T47D (cell line): ENCODE measurements at places on chromosomes 4 and X.
A peak's percentile ranks its signal among the peaks of the same experiment; 100 is the strongest.

GRCh38 chrX:46841346-46841745, 4.5 kb downstream of the RP2 start:
- DNase-seq: no peak

DNA sequence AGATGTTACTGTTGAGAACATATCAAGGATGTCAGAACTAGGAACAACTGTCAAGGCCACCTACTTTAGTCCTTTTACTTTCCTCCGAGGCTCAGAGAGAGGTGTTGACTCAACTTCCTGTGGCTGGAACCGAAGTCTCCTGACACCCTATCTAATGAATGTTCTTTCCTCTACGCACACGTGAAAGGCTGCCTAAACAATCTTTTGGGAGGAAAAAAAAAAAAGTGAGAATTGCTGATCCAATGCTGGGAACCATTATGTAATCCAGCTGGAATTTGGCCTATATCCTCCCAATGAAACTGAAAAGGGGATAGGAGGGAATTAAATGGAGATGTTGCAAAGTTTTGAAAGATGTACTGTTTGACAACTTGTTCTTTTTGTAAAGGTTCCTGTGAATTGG, 8.3 kb upstream of the MAP7D3 start:
- DNase-seq: no peak

DNA sequence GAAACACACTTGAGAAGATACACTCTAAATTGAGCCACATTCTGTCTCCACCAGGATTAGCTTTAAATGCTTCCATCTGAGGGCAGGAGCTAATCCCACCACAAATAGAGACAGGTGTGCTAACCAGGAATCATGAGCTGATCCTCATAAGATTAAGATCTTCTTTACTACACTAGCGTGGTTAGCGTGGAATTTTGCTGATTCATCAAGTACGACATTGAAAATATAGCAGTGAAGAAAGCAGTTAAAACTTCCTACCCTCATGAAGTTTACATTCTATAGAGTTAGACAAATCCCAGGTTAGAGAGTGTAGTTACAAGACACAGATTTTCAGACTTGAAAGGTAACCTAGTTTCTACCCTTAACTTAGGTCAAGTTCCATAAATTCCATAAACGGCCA, 5.3 kb upstream of the APELA start:
- DNase-seq: peak; percentile 29

- no peak for DNase-seq
Observed at GRCh38 chr4:110860125-110860524, 237.2 kb upstream of the PITX2 start.

DNA sequence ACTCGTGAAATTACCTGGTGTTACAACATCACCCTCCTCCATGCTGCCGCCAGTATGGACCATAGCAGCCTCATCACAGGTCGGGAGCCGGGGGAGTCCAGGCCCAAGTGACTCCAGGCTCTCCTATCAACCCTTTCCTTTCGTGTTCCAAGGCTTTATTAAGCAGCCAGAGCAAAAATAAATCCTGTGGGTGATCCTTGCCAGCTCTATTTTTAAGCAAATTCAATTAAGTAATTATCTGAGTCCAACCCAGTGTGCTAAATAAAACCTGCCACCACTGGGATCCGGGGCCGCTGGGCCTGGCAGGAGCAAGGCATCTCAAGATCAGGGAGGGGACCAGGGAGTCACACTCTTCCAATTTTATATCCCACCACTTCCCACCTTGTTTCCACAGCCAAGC, 80.7 kb upstream of the PRPS1 start:
- no peak for DNase-seq

GRCh38 chrX:65667157-65667502, 324 bp upstream of the MSN start:
- DNase-seq: no peak

DNA sequence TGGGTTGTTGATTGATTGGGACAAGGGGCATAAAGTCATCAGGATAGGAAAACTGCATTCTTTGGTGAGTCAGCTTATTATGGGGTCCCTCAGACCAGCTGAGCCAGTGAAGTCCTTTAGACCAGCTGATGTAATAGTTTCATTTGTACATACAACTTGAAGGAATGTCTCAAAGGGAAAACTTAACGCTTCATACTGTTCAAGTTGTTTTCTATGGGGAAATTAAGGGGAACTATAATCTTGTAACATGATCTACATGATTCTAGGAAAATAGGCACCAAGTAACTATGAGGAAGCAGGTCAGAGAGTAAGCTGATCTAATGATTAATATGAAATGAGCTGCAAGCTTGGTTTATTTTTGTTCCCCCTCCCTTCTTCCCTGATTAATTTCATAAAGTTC, 175.1 kb upstream of the GRID2 start:
- no peak for DNase-seq

DNA sequence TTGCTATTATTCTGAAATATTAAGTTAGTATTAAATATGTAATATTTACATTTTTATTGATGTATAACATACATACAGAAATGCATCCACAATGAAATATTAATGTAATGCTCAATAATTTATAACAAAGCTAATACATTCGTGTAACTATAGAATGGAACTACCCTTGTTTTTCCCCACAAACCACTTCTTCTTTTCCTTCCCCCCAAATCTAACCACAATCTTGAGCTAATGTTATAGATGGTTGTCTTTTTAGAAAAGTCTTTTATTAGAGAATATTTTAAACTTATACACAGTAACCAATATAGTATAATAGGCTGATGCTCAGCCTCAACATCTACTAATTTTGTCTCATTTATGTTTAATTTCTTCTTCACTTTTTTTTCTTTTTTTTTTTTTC, 4.5 kb upstream of the ZNF732 start:
- DNase-seq: no peak

DNA sequence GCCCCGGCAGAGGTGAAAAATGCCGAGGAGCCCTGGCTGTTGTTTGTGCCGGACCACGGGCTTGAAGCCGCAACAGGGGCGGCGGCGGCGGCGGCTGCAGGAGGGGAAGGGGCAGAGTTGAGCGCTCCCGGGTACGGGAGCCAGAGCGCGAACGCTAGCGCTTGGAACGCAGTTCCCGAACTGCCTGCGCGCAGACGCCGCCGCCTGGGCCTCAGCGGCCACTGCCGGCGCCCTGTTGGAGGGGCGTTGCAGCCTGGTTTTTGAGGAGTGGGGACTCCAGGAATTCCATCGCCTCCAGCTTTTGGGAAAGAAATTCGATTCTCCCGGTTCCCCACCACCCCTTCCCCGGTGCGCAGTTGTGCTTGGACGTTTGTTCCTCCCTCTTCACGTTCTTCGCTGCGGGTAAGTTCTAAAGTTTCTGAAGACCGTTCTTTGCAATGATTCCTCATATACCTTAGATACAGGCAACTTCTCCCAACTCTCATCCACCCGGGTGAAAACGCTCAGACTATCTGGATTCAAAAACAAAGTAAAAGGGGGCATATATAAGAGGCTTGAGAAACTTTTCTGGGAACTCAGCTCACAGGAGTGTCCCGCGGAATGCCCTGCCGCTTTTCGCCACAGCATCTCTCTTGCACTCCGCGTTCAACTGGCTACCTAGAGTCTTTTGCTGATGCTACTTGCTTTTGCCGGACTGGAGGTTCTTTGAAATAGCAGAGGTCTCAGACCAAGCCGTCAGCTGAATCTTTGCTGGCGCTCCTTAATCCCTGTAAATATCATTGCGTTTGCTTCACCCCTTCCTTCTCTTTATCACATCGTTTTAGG, 1.0 kb downstream of the FAT4 start:
- DNase-seq: peak; percentile 45

DNA sequence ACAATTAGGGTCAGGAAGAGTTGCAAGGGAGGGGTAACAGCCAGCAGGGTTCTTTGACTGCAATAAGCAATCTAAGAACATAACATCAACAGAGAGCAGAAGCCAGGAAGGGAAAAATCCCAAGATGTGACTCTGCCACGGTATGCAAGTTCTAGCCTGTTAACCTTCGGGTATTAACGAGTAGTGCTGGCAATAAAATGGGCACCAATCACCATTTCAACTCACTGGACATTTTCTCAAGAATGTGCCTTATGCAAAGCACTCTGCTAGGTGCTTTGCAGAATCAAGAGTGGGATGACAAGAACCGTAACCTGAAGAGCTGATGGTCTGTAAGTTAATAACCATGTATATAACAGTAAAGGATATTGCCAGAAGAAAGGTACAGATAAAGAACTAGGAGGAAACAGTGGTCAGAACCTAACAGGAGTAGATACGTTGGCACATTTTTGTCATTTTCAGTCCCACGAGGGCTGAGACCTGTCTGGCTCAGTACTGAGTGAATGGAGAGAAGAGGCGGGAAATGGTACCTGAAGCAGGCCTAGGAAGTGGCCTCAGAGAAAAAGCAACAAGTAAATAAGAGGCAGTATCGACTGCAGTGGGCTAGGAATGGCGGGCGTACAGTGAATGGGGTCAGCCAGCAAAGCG, 2.7 kb downstream of the ELOVL6 start:
- DNase-seq: no peak

DNA sequence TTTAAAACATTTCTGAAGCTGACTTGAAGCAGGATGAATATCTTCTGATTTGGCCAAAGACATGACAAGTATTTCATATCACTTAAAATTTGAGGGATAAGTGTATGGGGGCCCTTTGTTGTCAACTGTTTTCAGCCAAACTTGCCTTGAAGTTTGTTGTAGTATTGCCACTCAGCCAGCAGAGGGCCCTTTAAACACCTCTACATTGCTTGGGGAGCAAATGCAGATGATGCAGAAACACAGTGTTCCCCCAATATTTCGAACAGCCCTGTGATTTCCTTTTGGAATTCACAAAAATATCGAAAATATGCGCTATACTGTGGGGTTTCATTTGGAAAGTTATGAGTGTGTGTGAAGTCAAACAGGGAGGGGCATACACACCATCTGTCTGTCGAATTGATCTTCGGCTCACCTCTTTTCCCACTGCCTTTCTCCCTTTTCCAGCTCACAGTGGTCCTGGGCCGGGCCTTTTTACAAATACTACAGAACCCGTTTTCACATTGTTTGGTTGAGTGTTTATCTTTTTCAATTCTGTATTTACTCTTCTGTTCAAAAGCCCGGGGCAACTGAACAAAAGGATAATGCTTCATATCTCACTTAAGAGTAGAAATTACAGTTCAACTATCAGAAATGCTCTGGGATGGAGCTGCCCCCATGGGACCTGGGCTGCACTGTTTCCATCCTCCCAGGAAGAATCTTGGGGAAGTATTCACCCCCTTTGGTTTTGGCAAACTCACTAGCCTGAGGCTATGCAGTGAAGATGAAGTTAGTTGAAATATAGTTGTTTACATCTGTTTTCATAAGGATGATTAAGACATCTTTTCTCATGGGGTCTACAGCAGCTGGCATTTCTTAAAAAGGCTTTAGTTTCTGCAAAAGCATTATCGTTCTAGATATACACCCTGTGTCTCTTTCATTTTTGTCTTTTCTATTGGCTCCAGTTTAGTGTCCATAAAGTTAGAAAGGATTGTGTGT, 137.6 kb downstream of the EGF start:
- no peak for DNase-seq

DNA sequence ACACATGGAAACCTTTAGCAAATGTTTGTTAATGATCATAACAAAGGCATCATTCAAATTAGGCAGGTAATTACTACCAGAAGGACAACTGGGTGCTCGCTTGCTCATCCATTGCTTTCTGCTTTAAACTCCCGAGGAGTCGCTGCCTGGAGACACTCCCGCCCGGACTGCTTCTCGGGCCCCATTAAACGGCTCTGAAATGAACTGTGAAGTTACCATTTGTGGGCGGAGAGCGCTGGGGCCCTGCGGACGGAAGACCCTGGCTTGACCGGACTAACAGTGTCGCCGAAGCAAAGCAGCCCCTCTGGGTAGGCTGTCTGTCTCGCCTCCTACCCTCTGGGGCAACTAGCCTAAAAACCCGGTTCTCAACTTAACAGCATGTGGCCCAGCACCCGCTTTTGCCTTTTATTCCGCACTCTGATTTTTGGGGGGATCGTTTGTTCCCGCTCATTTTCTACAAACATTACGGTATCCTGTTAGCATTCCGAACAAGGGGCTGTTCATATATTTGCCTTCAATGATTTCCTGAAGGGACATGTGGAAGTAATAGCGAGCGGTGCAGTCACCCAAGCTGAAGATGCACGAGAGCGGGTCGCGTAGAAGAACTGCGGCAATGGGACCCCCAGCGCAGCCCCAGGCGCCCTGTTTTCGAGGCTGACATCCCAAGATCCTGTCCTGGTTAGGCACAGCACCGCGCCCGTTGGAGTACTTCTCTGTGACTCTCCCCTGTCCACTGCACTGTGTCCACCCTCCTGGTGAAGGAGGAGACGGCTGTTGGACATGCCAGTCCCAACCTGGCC, 1.6 kb upstream of the PDGFRA start:
- DNase-seq: no peak

DNA sequence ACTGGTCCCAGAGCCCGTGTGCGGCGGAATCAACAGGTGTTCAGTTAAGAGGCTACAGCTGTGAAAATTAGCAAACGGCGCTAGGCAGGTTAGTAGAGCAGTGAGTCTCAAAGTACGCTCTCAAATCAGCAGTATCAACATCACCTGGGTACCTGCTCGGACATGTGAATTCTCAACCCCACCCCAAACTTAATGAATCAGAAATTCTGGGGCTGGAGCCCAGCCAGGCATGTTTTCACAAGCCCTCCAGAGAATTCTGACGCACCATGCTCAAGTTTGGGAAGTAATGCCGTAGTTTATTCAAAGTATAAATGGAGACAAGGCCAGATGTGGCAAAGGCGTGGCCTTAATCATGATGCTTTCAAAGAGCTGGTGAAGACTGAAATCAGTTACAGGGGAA, 58.2 kb upstream of the PTCHD1 start:
- DNase-seq: no peak

GRCh38 chr4:18611026-18611425, 589.5 kb upstream of the LCORL start:
- DNase-seq: no peak

DNA sequence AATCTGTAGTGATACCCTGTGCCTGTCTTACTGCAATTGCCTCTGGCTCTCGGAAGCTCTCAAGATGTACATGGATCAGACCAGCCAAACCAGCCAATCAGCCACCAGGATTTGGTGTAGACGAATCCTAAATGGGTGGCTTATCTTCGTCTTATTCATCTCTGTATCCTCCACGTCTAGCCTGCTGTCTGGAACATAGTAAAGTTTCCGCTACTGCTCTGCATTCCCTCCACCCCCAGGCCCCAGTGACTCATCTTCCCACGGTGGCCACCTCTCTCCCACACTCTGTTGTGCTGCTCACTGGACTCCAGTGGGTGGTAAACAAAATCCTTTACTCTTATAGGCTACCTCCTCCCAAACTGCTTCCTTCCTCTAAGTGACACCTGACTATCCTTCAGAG, 37.8 kb downstream of the SEPTIN6 start:
- no peak for DNase-seq

DNA sequence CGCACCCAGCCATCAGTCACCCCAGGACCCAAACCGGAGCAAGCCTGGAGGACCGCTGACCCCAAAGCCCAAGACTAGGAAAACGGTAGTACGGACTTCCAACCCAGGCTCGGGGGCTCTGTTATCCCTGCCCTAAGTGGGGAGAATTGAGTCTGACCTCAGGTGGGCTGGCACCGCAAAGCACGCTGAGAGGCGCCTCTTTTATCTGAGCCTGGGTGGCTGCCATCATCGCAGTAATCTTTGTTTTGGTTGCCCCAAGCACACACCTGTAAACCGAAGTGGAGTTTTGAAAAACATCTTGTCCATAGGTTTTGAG, 894 bp upstream of the SH3RF1 start:
- DNase-seq: no peak

GRCh38 chr4:55637272-55637820, 1.2 kb upstream of the NMU start:
- no peak for DNase-seq

GRCh38 chrX:150569155-150569477, 695 bp downstream of the MTM1 start:
- no peak for DNase-seq

GRCh38 chr4:15254236-15254880, 173.5 kb upstream of the C1QTNF7 start:
- DNase-seq: no peak

- DNase-seq: no peak
Observed at GRCh38 chr4:185911556-185912064, 99.6 kb upstream of the SORBS2 start.
